ENCODE measurements at places on chromosomes 7 and 10. TPM values are rescaled to one million over a fixed set of nuclear protein-coding genes. Genes with fewer than 3 reads are reported as not detected.

- DNase-seq = no peak
These were observed 958.0 kb upstream of the PHF14 start for GRCh38 chr7:10015687-10016086.

GRCh38 chr7:155222061-155222460, 75.6 kb upstream of the INSIG1 start:
- no peak for DNase-seq

GRCh38 chr7:90272242-90272641, 27.3 kb downstream of the CFAP69 start:
- no peak for DNase-seq

GRCh38 chr7:21868576-21868850, 77.2 kb downstream of the CDCA7L start:
- no peak for DNase-seq

The CFAP70 gene
- 0.28 TPM for total RNA-seq

- DNase-seq = no peak
These were observed 289.1 kb upstream of the SHH start for GRCh38 chr7:156101355-156101754.

DNA sequence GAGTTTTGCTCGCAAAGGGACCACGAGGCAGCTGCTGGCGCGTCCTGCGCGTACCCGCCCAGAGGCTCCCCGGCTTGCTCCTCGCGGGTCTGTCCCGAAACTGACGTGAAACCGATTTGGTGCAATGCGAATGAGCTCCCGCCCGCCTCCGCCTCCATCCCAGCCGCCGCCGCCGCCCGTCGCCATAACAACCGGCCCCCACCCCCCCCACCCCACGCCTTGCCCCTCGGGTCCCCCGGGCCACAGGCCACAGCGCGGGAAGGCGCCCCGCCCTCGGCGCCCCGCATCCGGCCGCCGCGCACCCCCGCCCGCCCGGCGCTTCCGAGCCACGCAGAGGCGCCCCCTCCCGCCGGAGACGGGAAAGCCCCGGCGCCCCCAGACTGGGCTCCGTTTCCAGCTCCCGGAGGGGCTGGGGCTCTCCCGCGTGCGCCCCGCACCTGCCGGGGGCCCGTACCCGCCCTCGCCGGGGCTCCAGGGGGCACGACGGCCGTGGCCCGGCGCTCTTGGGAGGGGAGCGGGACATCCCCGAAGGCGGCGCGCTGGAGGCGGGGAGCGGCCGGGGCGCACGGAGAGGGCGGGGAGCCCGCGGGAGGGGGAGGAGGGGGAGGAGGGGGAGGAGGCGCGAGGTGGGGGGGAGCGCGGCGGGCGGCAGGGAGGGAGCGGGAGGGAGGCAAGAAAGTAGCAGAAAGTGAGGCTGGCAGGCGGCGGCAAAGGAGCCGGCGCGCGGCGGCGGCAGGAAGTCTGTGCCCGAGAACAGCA, at the start of gene CAMK1D:
CAMK1D (plus strand) TSS at position 678 of the 759 bp plus-strand sequence.
- no peak for DNase-seq

DNA sequence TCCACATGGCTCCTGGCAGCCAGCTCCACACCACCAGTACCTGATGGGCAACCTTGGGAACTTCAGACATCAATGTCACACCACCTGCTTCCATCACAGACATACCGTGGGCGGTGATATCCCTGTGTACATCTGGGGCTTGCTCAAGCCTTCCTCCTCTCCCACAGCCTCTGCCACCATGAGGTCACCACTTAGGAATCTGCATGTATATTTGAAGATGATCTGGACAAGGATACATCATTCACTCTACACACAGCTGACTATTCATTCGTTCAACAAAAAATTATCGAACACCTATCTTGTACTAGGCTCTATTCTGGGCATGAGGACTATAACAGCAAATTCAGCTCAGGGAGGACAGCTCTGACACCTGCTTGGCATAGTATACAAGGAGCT, 6.8 kb downstream of the DLG5 start:
- DNase-seq = no peak

The LRRD1 gene
- total RNA-seq = not detected

The PDE6C gene
- not detected for total RNA-seq

Measured in foreskin keratinocyte (primary cell).